Stimulated activated naive CD4-positive, alpha-beta T cell treated with Interleukin-2 at 50 U/mL for 16 hours (primary cell): ENCODE measurements at places on chromosomes 11 and 22.

GRCh38 chr22:37275622-37276021 is 6.7 kb upstream of the CYTH4 start:
- peak; percentile 14 for DNase-seq

DNA sequence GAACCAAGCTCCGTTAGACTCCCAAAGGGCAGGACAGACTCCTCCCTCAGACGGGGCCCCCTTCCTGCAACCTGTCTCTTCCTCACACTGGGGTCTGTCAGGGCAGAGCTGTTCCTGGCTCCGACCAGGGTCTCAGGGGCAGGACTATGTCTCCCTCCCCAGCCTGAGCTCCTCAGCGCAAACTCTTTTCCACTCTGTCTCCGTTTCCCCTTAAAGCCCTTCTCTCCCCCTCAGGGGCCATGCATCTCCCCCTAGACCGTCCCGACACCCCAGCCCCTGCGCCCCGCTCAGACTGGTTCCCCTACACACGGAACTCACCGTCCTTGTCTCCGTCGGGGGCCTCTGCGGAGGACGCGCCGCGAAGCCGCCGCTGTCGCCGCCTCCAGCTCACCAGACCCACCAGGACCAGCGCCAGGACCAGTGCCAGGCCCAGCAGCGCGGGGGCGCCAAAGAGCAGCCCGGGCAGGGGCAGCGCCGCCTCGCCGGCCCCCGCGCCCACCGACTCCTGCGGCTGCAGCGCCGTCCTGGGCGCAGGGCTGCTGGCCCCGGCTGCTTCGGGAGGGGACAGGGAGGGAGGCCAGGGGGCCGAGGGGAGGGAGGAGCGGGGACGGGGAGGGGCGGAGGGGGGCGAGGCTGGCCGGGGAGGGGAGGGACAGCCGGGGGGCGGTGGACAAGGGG is 684 bp downstream of the TNFRSF13C start:
- DNase-seq, result peak; percentile 75

- DNase-seq, result no peak
These were observed 52.4 kb upstream of the TYR start for GRCh38 chr11:89125298-89125697.

GRCh38 chr11:126307706-126308105 is 3.8 kb downstream of the DCPS start:
- no peak for DNase-seq

GRCh38 chr22:46748908-46749675 is 11.0 kb upstream of the CERK start:
- peak; percentile 39 for DNase-seq

DNA sequence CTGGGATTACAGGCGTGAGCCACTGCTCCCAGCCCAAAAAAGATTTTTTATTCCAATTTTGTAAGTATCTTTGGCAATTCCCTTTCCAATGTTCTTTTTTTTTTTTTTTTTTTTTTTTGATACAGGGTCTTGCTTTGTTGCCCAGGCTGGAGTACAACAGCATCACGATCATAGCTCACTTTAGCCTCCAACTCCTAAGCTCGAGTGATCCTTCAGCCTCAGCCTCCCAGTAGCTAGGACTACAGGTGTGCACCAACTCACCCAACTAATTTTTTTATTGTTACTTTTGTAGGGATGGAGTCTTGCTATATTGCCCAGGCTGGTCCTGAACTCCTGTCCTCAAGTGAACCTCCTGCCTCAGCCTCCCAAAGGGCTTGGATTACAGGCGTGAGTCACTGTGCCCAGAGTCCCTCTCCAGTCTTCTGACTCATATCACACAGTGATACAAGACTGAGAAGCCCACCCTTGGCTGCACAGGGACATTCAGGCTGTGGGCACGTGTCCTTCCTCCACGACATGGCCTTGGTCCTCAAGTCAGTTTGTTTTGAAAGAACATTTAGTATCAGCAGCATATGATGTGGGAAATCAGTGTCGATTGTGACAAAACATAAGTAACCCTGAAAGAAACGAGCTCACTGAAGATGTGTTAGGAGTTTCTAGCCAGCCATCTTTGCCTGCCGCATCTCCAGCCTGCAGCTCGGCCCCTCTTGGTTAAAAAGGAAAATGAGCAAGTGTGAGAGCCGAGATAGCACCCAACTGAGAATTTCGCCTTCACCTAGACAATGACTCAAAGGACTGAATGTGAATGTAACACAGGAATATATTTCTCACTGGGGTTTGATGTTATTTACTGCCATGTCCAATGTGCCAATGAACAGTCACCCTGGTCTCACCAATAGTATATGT is 175.5 kb downstream of the MN1 start:
- DNase-seq, result no peak

DNA sequence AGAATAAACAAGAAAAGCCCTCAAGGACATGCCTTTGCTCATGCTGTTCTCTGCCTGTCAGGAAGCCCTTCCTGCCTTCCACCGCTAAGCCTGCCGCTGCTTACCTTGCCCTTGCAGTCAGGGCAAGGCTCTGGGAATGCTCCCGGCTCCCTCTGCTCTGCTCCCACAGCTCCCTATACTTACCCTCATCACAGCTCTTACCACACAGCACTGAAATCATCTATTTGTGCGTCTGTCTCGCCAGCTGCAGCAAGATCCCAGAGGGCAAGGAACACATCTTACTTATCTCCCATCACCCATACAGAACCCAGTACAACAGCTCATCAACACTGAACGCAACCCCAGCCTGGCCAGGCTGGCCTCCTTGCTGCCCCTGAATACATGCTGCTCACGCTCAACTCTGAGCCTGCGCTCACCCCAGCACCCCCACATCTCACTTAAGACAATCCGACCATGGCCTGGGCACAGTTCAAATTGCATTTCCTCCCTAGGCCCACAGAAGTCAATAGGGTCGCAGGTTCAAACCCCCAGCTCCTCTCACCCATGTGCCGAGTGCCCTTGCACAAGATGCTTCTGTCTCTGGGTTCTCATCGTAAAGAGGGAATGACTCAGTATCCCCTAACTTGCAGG is 161.8 kb downstream of the IGLL1 start:
- no peak for DNase-seq

- DNase-seq, result peak; percentile 43
These were observed 30.7 kb downstream of the SCUBE2 start for GRCh38 chr11:9060700-9061111.

DNA sequence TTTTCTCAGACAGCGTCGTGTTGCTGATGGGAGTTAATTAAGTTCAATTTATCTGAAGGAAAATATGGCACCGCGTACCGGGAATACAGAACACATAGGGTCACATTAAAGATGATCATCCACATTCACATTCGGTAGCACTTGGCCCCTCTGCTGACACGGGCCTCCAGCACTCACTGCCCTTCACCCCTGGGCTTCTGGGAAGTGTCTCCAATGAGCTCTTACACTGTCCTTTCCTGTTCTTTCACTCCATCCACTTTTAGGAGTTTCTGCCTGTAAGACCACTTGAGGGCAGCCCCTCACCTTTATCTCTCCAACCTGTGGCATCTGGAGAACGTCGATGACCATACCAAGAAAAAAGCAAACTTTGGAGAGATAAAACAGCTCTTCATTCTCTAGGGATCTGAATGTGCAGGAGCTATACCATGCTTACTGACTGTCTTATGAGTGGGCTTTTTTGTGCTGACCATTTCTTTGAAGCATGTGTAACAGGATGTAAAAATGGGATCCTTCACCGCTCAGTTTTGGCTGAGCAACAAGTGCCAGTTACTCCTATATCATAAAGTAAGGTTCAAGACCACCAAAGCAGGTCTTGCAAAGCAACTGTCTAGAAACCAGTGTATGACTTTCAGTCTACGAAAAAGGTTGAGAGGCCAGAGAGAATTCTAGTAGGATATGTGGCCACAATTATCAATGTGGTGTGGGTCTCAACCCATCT is 1.1 kb upstream of the SERGEF start:
- no peak for DNase-seq

GRCh38 chr22:28029201-28029948 is 110.3 kb upstream of the PITPNB start:
- no peak for DNase-seq

- DNase-seq, result no peak
These were observed 55.0 kb upstream of the ZBTB44 start for GRCh38 chr11:130369713-130370112.

GRCh38 chr11:118791961-118792569 is 1.1 kb upstream of the DDX6 start:
- DNase-seq, result peak; percentile 28

- no peak for DNase-seq
These were observed 70.7 kb downstream of the PAK1 start for GRCh38 chr11:77403211-77403610.

- peak; percentile 11 for DNase-seq
These were observed 147.5 kb upstream of the CTSC start for GRCh38 chr11:88484873-88485621.

- no peak for DNase-seq
These were observed 821.1 kb downstream of the CNTN5 start for GRCh38 chr11:99841885-99842284.

- DNase-seq, result no peak
These were observed 106.4 kb downstream of the SERGEF start for GRCh38 chr11:17906436-17906835.

DNA sequence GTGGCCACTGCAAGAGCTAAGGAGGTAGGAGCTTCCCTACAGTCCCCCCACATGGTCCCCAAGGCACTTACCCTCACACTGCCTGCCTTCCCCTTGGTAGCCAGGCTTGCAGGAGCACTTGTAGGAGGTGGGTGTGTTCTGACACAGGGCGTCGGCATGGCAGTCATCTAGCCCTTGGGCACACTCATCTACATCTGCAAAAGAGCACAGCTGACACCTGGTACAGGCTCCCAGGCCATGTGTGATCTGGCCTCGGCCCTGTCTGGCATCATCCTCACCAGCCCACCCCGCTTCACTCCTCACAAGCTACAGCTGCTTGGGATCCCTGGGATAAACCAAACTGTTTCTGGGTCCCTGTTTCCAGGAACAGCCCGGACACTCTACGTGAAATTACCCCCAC is 1.8 kb downstream of the SCUBE2 start:
- no peak for DNase-seq

- no peak for DNase-seq
These were observed 47.6 kb downstream of the BRD1 start for GRCh38 chr22:49779853-49780697.

DNA sequence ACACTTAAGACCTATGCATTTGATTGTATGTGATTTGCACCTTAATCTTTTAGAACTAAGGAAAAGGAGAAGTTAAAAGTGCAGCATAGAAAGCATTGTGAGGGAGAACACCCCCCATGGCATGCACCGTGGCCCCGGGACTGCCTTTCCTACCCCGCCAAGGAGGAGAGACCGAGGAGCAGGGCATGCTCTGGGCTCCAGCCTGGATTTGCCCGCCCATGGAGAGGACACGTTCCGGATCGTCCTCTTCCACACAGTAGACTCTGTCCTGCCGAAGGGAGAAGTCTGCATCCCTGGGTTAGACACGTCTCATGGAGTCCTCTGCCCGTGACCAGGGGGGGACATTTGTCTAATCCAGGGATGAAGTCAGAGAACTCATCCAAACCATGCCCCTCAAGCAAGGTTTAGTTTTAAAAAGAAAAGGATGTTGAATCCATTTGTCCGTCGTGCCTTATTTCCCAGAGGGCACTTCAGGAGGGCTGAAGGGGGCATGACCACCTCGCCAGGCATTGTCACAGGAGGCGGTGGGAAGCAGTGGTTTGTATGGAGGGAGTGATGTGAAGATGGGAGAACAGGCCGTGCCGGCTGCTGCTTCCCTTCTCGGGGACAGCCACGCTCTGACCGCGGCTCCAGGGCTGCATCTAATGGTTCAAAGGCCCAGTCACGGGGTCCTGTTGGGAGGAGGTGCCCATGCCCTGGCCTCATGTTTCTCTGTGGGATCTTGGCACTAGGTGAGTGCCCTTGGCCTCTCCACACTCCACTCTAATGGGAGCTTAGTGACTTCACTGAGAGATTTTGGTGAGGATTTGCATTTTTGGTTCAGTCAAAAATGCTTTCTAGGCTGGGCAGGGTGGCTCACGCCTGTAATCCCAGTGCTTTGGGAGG is 66.2 kb upstream of the GAL start:
- no peak for DNase-seq

GRCh38 chr11:35145271-35145670 is 6.3 kb downstream of the CD44 start:
- DNase-seq, result peak; percentile 50

- no peak for DNase-seq
These were observed 4.4 kb downstream of the EP300 start for GRCh38 chr22:41096841-41097240.

DNA sequence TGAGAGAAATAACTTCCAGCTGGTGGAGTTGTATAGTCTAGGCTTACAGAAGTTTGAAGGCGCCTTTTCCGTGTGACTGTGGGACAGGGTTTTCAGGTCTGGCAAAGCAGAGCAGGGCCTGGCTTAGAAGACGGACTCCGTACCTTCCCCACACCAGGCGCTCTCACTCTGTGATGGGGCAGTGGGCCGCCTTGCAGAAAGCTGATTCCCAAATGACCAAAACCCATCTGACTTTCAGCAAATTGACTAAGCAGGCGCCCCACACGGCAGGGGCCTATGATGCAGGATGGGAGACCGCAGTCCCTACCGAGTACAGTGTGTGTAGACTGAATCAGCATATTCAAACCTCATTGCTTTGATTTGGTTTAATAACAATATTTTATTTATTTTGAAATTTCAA is 85.8 kb upstream of the TMEM45B start:
- DNase-seq, result no peak

- DNase-seq, result no peak
These were observed 310.1 kb upstream of the SORL1-AS1 start for GRCh38 chr11:121762820-121763219.

DNA sequence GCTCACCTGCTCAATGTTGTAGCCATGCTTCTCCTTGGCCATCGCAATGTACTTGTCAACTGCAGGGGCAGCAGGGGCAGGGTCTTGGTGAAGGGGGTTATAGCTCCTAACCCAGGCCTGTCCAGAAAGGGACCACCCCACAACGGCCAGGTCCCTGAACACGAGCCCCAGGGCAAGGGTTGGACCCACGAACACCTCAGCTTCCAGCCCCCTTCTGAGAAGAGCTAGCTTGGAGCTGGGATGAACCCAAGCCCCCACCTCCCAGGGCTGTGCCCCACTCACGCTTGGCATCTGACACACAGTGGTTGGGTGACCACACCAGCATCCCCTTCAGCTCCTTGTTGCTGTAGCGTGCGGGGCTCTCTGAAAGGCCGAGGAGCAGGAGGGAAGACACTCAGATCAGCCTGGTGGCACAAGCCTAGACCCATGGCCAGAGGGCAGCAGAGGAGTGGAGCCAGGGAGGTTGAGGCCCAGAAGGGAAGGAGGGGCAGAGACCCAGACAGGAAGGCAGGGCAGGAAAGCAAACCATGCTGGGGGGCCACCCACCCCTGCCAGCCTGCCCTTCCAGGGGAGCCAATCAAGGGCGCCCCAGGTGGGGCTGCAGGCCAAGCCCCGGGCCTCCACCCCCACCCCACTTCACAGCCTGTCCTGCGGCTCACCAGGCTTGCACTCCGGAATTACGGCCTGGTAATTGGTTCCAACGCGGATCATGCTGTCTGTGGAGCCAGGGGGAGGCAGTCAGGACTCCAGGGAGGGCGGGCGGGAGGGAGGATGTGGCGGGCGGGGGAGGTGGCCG is 1.9 kb downstream of the RCOR2 start:
- DNase-seq, result no peak

- DNase-seq, result no peak
These were observed 271.6 kb upstream of the NARS2 start for GRCh38 chr11:78846269-78846668.
